HL-60 (cell line): ENCODE measurements at places on chromosomes 6 and 20.

DNA sequence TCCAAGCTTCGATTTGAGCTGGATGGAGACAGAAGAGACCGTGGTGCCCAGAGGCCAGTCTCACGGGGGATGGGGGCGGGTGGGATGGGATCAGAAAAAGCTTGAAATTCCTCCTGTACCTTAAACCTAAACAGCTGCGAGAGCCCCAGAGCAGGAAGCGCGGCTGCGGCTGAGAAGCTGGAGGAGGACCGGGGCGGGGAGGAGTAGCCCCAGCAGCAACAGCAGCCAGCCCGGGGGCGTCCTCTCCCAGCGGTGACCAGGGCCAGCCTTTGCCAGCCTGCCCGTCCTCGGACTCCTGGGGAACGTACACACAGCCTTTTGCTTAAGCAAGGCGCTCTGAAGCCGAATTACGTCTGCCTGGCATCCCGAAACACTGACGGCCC lies 17.4 kb upstream of the PRDM13 start:
- no peak for DNase-seq

GRCh38 chr6:78598966-78599365 lies 268.4 kb upstream of the IRAK1BP1 start:
- DNase-seq = no peak

GRCh38 chr6:25354078-25354932 lies 75.1 kb downstream of the CARMIL1 start:
- no peak for DNase-seq

- DNase-seq = no peak
Observed at GRCh38 chr6:134182528-134182927, 130.1 kb upstream of the SLC2A12 start.

DNA sequence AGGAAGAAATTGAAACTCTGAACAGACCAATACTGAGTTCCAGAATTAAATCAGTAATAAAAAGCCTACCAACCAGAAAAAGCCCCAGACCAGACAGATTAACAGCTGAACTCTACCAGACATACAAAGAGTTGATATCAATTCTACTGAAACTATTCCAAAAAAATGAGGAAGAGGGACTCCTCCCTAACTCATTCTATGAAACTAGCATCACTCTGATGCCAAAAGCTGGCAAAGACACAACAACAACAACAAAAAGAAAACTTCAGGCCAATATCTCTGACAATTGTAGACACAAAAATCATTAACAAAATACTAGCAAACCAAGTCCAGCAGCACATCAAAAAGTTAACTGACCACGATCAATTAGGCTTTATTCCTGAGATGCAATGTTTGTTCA lies 246.0 kb upstream of the RUNX2 start:
- DNase-seq = no peak

- no peak for DNase-seq
Observed at GRCh38 chr6:156807795-156808194, 30.6 kb downstream of the ARID1B start.

GRCh38 chr6:24766680-24767462 lies 7.9 kb upstream of the GMNN start:
- DNase-seq = no peak

- DNase-seq = no peak
Observed at GRCh38 chr6:501891-502601, 110.5 kb downstream of the IRF4 start.

DNA sequence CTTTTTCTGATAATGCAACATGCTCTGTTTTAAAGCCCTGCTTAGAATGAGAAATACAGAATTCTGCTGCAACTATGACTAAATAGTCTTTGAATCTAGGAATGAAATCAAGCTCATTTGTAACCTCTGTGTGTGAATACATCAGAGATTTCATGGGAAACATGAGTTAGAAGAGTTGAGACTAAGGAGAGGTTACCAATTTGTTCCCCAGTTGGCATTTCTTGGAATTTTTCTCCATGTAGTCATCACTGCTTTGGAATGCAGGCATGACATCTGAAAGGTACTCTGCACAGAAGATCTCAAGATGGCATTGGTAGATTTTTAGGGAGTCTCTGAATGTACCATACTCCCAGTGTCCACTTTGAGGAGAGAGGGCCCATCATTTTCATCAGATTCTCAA lies 237.2 kb downstream of the TFAP2A start:
- no peak for DNase-seq

DNA sequence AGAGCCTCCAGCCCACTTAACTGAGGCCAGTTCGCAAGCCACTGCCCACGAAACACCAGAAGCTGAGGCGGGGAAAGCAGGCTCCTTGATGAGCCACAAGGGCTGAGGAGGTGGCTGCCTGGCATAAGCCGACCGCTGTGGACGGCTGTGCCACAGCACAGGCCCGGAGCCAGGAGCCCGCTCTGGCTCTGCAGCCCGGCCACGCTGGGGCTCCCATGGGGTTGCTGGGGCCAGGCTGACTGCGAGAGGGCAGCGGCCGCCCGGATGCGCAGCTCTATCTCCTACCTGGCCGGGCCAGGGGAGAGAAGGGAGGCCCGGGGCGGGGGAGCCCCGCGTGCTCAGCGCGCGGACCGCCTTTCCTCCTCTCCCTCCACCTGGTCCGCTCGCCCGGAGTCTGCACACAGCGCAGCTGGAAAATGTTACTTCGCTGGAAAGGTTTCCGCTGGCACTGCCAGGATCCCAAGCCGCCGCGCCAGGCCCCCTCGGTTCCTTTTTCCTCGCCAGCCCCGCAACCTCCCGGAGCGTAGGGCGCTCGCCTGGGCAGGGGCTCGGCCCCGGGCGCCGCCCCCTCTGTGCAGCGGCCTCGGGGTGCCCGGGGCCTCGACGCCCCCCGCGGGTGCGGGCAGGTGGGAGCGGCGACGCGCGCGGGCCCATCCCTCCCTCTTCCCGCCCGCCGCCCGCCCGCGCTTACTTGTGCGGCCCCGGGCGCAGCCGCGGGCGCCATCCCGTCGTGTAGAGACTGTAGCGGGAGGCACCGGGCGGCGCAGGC lies 657 bp downstream of the EMILIN3 start:
- no peak for DNase-seq

DNA sequence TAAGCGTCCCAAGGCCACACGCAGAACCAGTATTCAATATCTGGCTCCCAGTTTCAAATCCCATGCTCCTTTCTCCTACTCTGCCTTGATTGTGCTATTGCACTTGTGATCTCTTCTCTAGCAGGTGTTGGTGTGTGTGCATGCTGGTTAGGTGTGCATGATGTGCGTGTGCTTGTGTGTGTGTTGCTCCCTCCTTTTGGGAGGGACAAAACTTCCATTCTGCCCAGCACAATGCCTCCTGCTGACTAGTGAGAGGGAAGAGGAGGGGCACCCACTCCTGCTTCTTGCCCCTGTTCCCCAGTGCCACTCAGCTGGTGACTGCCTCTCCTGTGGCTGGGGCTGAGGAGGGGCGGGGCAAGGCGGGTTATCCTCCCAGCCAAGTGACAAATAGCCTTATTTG lies 19.7 kb downstream of the CD40 start:
- DNase-seq = no peak

- DNase-seq = no peak
Observed at GRCh38 chr6:3415082-3415453, 41.8 kb downstream of the SLC22A23 start.

- no peak for DNase-seq
Observed at GRCh38 chr6:113171882-113172281, 685.3 kb upstream of the MARCKS start.

DNA sequence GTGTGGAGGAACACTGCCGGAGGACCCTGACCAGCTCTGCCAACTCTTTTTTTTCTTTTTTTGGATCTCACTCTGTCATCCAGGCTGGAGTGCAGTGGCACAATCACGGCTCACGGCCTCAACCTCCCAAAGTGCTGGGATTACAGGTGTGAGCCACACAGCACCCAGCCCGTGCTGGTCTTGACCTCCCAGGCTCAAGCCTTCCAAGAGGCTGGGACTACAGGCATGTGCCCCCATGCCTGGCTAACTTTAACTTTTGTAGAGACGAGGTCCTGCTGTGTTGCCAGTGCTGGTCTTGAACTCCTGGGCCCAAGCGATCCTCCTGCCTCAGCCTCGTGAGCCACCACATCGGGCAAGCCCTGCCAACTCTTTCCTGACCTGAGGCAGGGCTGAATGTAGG lies 11.2 kb downstream of the GCNT2 start:
- DNase-seq = no peak

DNA sequence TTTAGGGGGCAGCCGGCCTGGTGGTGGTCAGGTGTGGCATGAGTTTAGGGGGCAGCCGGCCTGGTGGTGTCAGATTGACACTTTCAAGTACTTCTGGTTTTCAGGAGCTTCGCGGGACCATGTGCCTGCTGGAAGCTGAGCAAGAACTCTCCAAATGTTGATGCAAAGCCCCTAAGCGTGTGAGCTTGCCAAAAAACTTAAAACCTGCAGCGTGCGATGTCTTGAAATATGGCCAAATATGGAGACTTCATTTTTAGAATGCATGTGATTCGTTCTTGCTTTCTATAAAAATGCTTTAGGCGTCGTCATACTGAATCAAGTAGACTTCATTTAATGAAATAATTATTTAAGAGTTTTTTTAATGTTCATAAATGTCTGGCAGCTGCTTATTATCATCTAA lies 149.4 kb downstream of the SMOC2 start:
- no peak for DNase-seq

DNA sequence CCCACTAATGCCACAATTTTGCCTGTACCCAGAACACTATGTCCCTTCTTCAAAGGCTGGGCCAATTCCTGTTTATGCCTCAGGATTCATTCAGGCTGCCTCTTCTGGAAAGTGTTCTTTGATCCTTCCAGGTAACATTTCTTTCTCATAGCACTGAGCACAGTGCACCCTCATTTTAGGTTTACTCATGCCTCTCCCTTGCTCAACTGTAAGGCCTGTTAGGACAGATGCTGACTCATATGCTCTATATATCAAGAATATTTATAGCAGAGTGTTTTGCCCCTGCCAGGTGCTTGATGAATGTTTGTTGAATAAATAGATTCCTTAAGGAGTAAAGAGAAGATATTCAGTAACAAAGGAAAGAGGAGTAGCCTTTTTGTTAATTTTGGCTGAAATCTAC lies 263.9 kb downstream of the PHF3 start:
- DNase-seq = no peak

- DNase-seq = no peak
Observed at GRCh38 chr6:69771158-69771906, 25.5 kb downstream of the LMBRD1 start.

- no peak for DNase-seq
Observed at GRCh38 chr6:6629402-6629801, 40.9 kb downstream of the LY86 start.

DNA sequence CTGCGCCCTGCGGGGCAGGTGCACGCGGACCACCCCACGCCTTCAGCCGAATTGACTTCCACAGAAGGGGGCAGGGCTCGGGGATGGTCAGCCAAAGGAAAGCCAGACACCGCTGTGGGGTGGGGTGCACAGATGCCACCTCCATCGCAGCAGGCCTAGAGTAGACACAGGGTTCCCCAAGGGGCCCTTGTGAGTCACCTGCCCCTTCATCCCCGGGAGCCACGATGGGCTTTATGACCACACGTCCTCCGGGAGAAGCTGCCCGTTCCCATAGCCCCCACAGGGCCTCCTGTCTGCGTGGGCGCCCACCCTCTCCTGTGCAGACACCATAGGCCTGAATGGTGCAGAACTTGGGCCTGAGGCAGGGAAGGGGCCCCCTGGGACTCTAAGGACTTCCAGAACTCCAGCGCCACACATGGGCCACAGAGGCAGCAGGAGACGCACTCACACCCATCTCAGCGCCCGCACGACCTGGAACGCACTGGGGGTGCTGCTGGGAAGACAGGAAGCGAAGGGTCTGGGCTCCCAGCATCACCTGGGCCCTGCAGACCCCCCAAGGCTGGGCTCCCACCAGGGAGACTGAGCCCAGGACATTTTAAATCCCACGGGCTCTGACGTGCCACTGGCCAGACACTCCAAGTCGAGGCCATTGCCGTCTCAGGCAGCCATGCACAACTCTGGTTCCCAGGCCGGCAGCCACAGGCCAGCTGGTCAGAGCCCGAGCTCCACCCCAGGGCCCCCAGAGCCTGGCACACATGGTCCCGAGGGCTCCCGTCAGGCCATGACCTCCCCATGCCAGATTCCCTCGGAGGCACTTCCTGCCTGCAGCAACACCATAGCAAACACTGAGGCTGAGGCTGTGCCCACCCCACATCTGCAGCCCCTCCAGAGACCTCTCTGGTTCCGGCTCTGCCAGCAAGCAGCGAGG lies 134.2 kb downstream of the DLL1 start:
- DNase-seq = no peak

- no peak for DNase-seq
Observed at GRCh38 chr20:44051661-44052000, 135.4 kb downstream of the JPH2 start.

GRCh38 chr20:36407199-36407733 lies 101.1 kb downstream of the DLGAP4 start:
- DNase-seq = no peak

GRCh38 chr6:136039185-136039584 lies 187.7 kb downstream of the PDE7B start:
- DNase-seq = no peak

GRCh38 chr20:35370751-35371150 lies 41.0 kb downstream of the UQCC1 start:
- DNase-seq = no peak

GRCh38 chr20:22810626-22811569 lies 224.2 kb upstream of the SSTR4 start:
- DNase-seq = no peak

DNA sequence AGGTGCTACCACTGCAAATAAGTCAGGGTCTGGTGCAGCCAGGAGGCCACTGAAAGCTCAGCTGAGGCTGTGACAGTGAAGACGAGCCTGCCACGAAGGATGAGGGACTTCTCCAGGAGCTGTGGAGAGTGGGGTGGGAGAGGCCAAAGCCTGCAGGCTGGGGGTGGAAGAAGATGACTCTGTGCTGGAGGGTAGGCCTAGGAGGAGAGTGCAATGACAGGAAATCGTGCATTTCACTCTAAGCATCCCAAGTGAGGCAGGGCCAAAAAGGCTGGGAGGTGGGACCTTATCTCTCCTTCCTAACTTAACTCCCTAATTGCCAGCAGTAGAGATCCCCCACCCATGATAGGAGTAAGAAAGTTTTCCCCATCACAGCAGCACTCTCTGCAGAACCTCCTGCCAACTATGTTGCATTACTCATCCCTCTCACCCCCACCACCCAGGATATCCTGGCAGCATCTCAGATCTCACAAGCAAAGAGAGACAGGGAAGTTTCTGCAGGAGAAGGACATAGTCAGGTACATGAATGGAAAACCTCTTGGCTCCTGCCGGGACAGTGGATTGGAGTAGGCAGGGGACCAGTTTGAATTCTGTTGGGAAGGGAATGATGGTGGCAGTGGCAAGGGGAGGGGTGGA lies 466.2 kb downstream of the CDH26 start:
- no peak for DNase-seq

DNA sequence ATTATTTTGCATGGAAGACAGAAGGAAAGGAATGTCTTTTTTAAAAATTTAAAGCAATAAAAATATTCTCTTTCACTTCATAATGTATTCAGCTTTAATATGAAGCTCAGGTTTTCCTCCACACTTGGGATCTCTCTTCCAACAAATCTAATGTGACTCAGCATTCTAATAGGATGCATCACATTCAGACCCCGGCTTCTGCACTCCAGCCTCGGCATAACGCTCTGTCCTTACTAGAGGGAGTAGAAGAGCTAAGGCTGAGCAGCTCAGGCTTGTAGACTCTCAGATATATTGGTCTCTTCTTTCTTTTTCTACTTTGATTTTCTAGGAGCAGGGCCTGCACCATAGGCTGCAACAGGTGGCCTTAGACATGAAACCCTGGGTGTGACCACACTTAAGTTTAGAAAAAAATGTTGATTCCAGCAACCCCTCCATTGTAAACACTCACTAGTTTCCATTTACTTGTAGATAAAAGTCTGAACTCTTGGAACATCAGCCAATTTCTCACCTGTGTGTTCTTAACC lies 161.7 kb downstream of the PAK5 start:
- no peak for DNase-seq

- no peak for DNase-seq
Observed at GRCh38 chr20:24999568-24999967, 7.0 kb upstream of the APMAP start.

GRCh38 chr6:13953061-13953705 lies 28.4 kb downstream of the RNF182 start:
- no peak for DNase-seq
